Type B pancreatic cell (in vitro differentiated cells): ENCODE measurements at places on chromosomes 7 and 10.

GRCh38 chr7:30143748-30144251, 9.0 kb downstream of the MTURN start:
- no peak for DNase-seq

GRCh38 chr10:44004913-44005787, 356.5 kb upstream of the ZNF32 start:
- DNase-seq = no peak

- DNase-seq = no peak
Measured at GRCh38 chr10:9342885-9343570, 1288.5 kb downstream of the GATA3 start.

- DNase-seq = no peak
Measured at GRCh38 chr7:101702362-101702850, 73.3 kb upstream of the MYL10 start.

GRCh38 chr7:90961037-90961725, 303.1 kb upstream of the FZD1 start:
- DNase-seq = no peak

DNA sequence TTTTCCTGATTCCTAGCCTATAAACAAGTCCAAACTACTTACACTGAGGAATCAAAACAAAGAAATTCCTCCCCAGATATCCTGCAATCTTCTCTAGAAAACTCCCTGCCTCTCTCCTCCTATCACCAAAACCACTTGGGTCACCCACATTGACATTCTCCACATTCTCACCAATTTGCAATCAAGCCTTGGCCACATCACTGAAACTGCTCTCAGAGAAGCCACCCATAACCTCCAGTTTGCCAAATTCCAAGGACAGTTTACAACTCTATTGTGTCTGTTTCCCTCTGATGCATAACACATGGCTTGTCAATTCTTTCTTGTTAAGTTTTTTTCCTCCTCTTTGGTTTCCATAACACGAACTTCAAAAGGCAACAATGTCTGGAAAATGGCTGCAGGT, 233.5 kb downstream of the XPNPEP1 start:
- DNase-seq = no peak

DNA sequence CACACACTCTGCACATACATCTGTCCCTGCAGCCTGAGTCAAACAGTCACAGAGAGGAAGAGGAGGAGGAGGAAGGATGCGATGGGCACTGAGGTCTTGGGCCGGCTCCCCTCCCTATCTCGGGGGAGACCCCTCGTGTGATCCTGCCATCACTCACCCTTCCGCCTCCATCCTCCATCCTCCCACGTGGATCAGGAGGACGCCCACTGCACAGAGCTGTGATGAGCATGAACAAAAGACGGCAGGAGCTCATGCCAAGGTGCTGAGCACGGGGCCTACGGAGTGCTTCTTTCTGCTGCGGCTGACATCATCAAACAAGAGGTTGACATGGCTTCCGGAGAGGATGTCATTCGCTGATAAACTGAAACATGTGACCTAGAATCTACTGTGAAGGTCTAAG, 68.0 kb downstream of the DIP2C start:
- DNase-seq = no peak

- no peak for DNase-seq
Measured at GRCh38 chr10:16509996-16510395, 11.7 kb downstream of the C1QL3 start.

GRCh38 chr7:82057476-82057875, 287.6 kb upstream of the HGF start:
- no peak for DNase-seq

DNA sequence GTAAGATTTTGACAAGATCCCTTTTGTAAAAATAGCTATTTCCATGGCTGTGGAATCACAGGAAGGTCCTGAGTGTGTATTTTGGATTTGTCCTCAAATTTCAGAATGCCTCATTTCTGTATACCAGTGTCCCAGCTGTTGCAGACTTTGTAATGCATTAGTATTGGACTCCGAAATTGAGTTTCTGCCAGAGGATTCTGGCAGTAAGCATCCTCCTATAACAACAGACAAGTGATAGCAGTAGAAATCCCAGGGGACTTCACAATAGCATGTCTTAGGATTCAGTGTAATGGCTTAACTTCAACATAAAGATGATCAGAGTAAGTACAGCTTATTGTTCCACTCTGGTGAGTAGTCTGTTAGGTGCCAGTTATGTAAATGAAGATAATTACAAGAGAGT, 104.6 kb downstream of the FOXP2 start:
- no peak for DNase-seq

GRCh38 chr10:126387041-126387921, 996 bp downstream of the ADAM12 start:
- peak; percentile 80 for DNase-seq

DNA sequence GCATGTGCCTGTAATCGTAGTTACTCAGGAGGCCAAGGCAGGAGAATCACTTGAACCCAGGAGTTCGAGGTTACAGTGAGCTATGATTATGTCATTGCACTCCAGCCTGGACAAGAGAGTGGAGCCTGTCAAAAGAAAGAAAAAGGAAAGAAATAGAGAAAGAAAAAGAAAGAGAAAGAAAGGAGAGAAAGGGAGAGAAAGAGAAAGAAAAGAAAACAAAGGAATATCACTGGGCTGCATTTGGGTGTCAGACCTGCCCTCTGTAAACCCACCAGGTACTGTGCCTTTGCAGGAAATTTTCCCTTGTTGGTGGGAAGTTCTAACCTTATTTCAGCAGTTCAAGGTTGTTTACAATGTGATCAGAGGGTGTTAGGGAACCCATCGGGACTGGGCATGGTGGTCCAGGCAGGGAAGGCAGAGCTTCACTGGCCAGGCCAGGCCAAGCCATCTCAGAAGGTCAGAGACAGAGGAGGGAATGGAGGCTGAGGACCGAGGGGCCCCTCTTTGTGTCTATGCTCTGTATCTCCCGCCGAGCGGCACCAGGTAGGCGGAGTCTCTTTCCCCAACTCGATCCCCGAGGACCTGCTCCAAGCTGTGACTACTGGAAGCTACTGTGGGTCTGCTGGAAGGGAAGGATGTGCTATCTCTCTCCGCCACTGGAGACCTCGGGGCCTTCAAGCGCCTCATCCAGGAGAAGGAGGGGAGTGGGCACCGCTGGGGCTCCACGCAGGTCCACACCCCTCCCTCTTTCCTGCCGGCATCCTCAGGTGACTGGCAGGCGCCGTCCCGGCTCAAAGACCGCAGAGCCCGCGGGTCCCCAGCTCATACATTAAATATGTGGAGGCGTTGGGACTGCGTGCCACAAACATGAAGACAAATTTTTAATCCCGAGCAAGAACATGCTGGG, 15.2 kb upstream of the KAZALD1 start:
- DNase-seq = no peak

GRCh38 chr7:26307226-26307625, 15.6 kb downstream of the SNX10 start:
- no peak for DNase-seq

GRCh38 chr7:106915873-106916272, 50.8 kb downstream of the PIK3CG start:
- DNase-seq = no peak

DNA sequence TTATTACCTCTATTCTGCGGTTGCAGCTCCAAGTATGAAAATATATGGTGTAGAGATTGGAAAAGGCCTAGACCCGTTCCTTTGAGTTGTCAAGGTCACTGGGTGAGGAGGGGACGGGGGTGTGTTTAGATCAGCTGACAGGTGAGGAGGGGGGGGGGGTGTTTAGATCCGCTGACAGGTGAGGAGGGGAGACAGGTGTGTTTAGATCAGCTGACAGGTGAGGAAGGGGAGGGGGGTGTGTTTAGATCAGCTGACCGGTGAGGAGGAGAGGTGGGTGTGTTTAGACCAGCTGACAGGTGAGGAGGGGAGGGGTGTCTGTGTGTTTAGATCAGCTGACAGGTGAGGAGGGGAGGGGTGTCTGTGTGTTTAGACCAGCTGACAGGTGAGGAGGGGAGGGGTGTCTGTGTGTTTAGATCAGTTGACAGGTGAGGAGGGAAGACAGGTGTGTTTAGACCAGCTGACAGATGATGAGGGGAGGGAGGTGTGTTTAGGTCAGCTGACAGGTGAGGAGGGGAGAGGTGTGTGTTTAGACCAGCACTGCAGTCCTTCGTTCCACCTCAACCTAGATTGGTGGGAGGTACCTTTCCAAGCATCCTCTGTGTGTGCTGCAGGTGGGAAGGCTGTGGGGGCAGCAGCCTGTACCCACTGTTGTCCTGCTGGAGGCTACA, 655.0 kb upstream of the ADARB2 start:
- DNase-seq = no peak
